ENCODE measurements at places on chromosomes 11 and 22. TPM values are rescaled to one million over a fixed set of nuclear protein-coding genes. Genes with fewer than 3 reads are reported as not detected.

The MFRP gene
- polyA plus RNA-seq = not detected

The ZBTB16 gene
- polyA plus RNA-seq = 4.2 TPM

The PGA4 gene
- polyA plus RNA-seq = not detected

DNA sequence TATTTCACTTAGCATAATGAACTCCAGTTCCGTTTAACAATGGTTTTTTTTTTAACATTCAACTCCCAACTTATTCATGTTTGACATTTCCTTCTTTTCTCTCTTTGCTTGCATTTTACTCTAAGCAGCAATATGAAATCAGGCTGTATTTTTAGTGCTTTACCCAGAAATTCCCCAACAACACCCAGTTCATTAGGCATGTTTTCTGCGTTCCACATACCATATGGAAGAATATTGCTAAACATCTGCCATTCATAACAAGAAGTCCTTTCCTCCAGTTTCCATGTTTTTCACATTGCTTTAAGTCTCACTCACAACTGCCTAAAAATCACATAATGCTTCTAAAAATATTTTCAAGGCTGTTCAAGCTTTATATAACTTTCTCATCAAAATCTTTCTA, 45.8 kb downstream of the PLAAT5 start:
- no peak for DNase-seq
